T-helper 1 cell (primary cell): ENCODE measurements at places on chromosomes 7 and 10.

GRCh38 chr7:16695621-16696237 lies 49.7 kb downstream of the BZW2 start:
- no peak for DNase-seq

DNA sequence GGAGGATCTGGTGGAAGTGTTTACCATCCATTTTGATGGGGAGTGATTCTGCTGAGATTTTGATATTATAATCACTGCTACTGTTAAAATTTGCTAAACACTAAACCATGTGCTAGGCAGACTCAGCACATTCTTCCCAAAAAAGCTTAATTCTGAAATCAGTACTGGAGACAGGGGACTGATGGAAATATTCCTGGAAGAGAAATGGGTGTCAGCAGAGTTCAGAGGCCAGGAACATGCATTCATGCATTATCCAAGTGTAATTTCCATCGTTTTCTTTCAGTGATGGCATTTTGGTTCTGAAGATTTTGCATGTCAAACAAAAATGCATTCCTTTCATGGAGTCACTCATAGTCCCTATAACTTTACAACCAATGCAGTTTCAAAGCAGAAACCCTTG lies 79.0 kb downstream of the CDCA7L start:
- DNase-seq, result no peak

- DNase-seq, result no peak
Measured at GRCh38 chr10:63798599-63799498, 277.6 kb downstream of the REEP3 start.

GRCh38 chr10:130372222-130372621 lies 236.0 kb downstream of the GLRX3 start:
- no peak for DNase-seq

GRCh38 chr10:109701633-109702215 lies 221.6 kb downstream of the XPNPEP1 start:
- DNase-seq, result no peak

DNA sequence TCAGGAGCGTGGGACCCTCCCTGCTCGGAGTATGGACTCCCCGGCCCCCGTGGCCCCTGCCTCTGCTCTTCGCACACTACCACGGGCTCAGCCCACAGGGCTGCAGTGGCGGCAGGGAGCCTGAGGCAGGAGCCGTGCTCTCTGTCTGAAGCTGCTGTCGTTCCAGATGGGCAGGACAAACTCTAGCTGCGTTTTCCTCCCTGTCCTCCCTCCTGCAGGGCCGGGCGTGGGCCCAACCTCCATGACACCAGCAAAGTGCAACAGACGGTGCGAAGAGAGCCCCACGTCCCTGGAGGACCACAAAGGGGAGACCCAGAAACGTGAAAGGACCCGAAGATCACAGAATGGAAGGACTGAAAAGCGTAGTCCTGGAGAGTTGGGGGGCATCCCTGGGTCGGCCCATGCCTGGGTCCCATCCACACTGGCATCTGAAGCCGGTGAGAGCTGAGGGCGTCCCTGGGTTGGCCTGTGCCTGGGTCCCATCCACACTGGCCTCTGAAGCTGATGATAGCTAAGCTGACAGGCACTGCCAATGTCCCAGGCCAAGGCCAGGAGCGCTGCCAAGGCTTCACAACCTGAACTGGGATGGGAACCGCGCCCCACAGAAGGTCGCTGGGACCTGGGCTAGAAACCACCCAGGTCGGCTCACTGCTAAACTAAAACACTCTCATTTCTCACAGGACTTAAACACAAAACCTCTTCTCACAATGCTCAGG lies 267.0 kb downstream of the MAD1L1 start:
- DNase-seq, result no peak

DNA sequence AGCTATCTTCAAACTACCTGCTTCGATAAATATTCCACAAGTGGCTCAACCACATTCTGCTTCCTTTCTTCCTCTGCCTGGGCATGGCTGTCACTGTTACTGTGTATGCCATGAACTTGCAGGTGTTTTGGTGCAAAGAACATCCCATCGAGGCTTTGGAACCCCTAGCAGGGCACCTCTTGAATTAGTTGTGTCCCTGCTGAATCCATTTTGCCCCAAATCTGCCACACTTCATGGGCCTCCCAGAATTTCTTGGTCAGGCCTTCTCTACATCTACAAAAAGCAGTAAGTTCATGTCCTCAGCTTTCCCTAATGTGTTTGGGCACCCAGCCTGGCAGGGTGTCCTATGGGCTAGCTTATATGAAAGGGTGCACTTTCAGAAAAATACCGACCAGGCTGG lies 53.6 kb downstream of the AKR1B1 start:
- DNase-seq, result no peak

- no peak for DNase-seq
Measured at GRCh38 chr7:35277359-35277758, 23.5 kb upstream of the TBX20 start.

GRCh38 chr10:71244431-71245419 lies 32.4 kb downstream of the UNC5B start:
- DNase-seq, result no peak

- DNase-seq, result no peak
Measured at GRCh38 chr7:39882148-39882784, 67.8 kb upstream of the CDK13 start.

- DNase-seq, result no peak
Measured at GRCh38 chr7:33774762-33775523, 130.4 kb upstream of the BMPER start.

DNA sequence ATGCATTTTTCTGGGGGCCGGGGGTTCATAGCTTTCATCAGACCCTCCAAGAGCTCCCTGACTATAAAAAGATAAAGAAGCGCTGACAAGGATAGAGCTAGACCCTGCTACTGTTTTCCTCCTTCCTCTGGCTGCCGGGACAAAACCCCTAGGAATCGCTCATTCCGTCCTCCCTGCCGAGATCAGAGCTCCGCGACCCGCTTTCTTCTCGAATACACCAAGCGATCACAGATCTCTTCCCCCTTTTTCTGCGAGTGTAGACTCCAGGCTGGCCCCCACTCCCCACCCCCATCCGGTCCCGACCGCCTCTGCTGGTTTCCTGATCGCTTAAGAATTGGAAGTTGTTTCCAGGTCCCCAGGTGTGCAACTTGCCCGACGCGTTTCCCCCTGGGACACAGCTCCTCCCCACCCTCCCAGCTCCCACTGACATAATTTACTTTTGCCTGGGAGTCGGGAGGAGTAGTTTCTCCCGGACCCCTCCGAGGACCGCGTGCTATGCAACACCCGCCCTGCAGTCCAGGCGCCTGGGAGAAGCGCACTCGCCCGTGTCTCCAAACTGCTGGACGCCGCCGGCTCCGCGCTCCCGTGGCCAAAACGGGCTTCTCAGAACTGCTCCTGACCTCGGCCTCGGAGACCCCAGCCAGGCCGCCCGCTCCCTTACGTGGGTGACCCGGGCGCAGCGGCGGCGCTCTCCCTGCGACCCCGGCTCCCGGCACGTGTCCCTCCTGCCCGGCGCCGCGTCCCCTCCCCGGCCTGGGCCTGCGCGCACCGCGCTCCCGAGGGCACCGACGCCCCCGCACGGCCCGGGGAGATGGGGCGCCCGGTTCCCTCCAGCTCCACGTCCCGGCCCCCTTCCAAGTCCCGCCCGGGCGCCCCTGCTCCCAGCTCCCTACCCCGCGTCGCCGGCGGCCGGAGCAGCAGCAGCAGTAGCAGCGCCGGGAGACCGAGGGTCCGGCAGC lies 552 bp downstream of the IL15RA start:
- peak; percentile 14 for DNase-seq

DNA sequence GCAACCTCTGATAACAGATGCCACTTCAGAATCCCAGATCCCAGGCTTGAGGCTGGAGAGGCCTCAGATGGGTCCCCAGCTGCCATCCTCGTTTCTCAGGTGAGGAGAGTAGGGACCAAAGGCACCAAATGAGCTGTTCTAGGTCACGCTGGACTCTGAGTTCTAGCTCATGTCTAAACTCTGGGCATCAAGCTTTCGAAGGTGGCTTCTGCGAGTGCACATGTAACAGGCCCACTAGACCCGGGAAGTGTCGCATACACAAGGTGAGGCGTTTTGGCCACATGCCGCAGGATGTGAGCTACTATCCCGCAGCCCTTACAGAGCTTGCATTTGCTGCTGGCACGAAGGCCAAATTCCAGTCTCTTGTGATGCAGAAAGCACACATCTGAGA lies 355.1 kb upstream of the SHH start:
- DNase-seq, result no peak

- DNase-seq, result no peak
Measured at GRCh38 chr7:106840342-106840741, 24.7 kb upstream of the PIK3CG start.

DNA sequence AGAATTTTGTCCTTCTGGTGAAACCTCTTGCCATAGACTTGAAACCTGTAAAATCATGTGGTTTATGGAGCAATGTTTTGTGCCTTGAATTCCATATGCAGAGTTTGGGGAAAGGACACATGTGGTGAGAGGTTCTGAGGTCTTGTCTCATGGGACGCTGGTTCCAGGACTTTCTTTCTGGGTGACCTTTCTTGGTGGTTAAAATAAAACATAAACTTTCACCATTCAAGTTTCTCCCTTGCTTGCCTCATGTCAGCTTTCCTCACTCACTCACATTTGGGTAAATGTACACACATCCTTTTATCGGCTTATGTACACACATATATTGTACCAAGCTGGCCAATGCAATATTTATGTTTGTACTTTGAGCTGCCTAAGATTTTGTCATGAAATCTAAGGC lies 144.9 kb upstream of the CELF2 start:
- no peak for DNase-seq

- DNase-seq, result no peak
Measured at GRCh38 chr7:15086131-15086611, 183.6 kb upstream of the DGKB start.

GRCh38 chr10:23197416-23197861 lies 5.3 kb downstream of the PTF1A start:
- no peak for DNase-seq

- no peak for DNase-seq
Measured at GRCh38 chr7:131610007-131610406, 53.6 kb upstream of the PODXL start.

- peak; percentile 72 for DNase-seq
Measured at GRCh38 chr10:101062232-101063049, 652 bp downstream of the KAZALD1 start.

DNA sequence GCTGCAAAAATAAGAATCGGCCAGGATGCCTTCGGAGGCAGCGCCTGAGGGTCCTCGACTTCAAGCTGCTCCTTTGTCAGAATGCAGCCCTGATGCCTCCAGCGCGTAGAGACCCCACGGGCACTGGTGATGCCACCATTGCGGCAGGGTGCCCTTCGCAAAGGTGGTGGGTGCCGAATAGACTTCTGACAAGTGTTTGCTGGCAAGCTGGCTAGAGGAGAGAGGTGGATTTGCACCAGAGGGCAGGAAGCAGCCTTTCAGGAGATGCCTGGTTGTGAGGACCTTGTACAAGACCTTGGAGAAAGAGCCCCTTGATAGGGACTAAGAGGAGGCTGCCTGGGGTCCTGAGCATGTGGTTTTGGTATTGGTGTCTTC lies 103.2 kb upstream of the PPIF start:
- DNase-seq, result no peak

- DNase-seq, result no peak
Measured at GRCh38 chr10:6574664-6575176, 5.4 kb downstream of the PRKCQ start.

DNA sequence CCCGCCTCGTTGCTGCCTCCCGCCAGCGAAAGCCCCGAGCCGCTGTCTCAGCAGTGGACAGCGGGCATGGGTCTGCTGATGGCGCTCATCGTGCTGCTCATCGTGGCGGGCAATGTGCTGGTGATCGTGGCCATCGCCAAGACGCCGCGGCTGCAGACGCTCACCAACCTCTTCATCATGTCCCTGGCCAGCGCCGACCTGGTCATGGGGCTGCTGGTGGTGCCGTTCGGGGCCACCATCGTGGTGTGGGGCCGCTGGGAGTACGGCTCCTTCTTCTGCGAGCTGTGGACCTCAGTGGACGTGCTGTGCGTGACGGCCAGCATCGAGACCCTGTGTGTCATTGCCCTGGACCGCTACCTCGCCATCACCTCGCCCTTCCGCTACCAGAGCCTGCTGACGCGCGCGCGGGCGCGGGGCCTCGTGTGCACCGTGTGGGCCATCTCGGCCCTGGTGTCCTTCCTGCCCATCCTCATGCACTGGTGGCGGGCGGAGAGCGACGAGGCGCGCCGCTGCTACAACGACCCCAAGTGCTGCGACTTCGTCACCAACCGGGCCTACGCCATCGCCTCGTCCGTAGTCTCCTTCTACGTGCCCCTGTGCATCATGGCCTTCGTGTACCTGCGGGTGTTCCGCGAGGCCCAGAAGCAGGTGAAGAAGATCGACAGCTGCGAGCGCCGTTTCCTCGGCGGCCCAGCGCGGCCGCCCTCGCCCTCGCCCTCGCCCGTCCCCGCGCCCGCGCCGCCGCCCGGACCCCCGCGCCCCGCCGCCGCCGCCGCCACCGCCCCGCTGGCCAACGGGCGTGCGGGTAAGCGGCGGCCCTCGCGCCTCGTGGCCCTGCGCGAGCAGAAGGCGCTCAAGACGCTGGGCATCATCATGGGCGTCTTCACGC lies 825 bp downstream of the ADRB1 start:
- no peak for DNase-seq

- DNase-seq, result no peak
Measured at GRCh38 chr7:122622682-122623081, 76.2 kb downstream of the RNF133 start.

- no peak for DNase-seq
Measured at GRCh38 chr7:2233926-2234325, 1.2 kb upstream of the MAD1L1 start.

GRCh38 chr7:121623130-121623872 lies 227.2 kb upstream of the FAM3C start:
- no peak for DNase-seq

GRCh38 chr10:6310977-6311376 lies 108.2 kb downstream of the PFKFB3 start:
- DNase-seq, result no peak

- DNase-seq, result no peak
Measured at GRCh38 chr7:128017460-128017859, 13.8 kb downstream of the LRRC4 start.

DNA sequence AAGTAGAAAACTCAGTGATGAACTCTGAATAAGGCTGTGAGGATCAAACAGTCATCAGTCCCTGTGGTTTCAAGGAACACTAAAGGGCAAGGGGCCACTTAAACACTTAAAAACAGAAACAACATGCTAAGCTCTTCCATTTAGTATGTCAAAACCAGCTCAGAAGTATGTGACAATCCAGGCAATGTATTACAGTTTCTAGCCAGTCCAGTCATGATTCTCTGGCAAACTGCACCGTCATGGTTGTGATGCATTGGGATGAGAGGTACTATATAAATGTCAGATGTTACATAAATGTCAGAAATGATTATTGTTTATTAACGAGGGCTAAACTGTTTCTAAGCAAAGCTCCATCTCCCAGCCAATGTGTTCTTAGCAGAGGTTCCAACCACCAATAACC lies 4.7 kb upstream of the CREB5 start:
- DNase-seq, result no peak
